Fibroblast of skin of left quadriceps (primary cell): ENCODE measurements at places on chromosomes 1 and 21.

- DNase-seq: no peak
Observed at GRCh38 chr21:41975391-41976272, 21.8 kb upstream of the C2CD2 start.

GRCh38 chr21:20004367-20004766, 993.8 kb upstream of the NCAM2 start:
- no peak for DNase-seq

- DNase-seq: no peak
Observed at GRCh38 chr21:20802201-20802600, 196.0 kb upstream of the NCAM2 start.

DNA sequence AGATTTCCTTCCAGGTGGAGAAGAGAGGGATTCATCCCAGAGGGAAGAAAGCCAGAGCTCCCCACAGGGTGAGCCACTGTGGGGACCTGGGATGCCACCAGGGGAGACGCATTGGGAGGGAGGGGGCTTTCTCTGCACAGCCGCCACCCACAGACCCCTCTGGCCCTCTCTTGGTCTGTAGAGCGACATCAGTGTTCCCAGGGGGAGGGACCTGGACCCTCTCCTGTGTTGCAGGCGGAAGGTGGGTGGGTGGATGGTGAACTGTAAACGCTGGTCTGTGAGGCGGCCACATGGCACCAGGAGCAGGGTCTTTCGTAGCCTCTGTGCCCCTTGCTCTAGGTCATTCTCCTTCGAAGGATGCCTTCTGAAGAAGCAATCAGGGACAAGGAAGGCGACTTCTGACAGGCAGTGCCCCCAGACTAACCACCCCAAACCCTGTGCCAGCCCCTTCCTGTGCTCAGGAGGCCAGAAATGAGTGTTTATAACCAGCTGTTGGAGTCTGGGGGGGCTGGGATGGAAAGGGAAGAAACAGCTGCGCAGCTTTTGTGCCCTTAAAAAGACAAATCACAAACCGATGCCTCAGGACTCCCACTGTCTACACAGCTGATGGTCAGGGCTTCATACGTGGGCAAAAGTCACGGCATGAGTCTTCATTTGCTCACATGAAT, 121.4 kb upstream of the ZBTB40 start:
- DNase-seq: no peak

- no peak for DNase-seq
Observed at GRCh38 chr1:234683861-234684632, 74.1 kb upstream of the IRF2BP2 start.

DNA sequence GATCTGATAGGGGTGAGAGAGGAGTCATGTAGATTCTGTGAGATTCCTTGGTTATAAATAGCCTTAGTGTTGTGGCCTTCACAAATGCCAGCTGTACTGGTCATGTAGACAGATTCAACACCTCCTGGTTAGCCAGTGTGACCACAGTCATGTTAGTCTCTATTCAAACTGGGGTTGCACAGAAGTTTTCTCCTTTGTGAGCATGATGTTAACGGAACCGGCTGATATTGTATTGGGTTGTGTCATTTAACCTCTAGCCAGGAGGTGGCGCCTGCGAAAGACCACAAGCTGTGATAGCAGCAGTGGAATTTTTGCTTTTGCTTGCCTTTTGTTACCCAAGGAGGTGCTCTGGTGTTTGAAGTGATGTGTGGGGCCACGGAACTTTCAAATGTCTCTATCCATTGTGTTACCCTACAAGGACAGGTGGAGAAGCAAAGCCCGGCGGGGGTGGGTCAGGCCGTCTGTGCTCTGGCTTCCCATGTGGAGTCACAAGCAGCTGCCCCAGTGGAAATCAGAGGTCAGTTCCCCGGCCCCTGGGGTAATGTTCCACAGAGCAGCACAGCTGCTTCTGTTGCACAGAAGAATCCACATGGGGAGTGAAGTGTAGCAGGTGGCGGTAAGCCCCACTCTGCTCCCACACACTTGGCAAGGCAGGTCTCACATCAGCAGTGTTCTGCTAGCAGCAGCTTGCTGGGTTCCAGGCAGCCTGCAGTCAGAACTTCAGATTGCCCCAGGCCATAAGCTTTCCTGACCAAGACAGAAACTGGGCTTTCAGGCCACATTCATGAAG, 112.6 kb downstream of the ADAMTS1 start:
- no peak for DNase-seq

DNA sequence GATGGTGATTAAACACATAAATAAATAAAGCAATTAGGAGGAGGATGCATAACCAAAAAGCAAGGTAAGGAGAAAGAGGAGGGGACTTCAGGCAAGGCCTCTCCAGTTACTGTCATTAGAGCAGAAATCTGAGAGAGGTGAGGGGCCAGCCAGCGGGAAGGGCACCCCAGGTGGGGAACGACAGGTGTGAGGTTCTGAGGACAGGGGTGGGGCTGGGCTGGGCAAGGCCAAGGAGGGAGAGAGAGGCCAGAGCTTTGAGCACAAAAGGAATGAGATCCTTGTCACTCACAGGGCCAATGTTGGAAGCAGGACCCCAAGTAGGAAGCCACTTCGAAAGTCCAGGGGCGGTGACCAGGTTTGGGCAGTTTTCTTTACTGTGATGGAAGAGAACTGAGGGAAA, 182.2 kb upstream of the RAB4A start:
- DNase-seq: no peak

DNA sequence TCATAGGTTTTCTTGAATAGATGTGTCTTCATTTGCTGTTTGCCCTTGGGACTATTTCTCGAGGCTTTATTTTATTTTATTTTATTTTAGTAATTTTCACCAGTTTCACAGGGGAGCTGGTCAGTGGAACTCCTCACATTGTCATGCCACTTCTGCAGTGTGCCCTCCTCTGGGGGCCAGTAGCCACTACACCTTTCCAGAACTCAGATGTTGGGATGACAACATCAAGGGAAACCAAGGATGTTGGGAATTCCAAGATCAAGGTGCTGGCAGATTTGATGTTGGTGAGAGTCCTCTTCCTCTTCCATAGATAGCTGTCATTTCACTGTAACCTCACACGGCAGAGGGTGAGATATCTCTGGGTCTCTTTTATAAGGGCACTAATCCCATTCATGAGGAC, 35.5 kb downstream of the SLC26A9 start:
- no peak for DNase-seq

- DNase-seq: no peak
Observed at GRCh38 chr1:10682449-10683309, 113.8 kb downstream of the CASZ1 start.

GRCh38 chr1:207404849-207405525, 49.1 kb upstream of the CR2 start:
- peak; percentile 44 for DNase-seq

DNA sequence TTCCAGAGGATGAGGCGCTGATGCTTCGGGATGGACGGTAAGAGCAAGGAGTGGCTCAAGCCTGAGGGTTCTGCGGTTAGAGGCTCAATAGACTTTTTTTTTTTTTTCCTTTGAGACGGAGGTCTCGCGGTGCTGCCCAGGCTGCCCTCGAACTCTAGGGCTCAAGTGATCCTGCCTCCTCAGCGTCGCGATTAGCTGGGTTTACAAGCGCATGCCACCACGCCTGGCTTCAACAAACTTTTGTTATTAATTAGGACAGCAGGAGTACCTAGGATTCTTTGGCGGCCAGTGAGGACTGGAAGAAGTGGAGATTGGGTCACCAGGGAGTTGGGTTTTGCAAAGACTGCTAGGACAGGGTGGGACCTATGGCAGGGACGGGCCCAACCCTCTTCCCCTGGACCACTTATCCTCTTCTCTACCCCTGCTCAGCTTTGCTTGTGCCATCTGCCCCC, 587 bp downstream of the SCNM1 start:
- DNase-seq: peak; percentile 27

- no peak for DNase-seq
Observed at GRCh38 chr1:38020396-38020795, 7.9 kb downstream of the UTP11 start.

DNA sequence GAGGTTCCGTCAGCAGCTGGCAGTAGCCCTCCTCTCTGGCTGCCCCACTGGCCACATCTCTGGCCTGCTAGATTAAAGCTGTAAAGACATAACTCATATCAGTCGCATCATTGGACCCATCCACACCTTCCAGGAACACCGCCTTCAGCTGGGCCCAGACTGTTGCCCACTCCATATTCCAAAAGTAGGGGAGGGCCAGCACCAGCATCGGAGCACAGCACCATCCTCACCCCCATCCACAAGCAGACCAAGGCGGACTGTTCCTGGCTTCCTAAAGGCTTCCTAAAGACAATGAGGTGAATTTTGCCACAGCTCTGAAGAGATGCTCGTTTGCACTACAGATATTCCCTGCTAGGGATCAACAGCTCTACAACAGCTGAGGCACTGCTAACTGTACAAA, 3.5 kb downstream of the SHISA4 start:
- DNase-seq: no peak

DNA sequence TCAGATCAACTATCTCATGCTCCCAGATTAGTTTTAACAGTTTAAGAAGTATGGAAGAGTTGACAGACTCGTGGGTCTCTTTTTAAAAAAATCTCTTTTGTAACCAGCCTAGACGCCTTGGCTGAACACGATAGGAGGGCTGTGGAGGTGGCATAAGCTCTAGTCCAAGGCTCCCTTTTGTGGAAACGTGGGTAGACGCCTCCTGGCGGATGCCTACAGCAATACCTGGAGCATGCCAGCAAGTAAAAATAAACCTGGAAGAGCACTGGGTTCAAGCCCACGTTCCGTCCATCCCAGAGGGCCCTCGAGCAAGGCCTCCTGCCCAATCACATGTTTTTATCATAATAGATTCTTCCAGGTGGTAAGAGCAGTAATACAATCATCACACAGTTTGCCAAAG, 87.9 kb downstream of the RGS7 start:
- DNase-seq: no peak
